Caco-2 (cell line): ENCODE measurements at places on chromosomes 5 and 9. TPM values are rescaled to one million over a fixed set of nuclear protein-coding genes. Genes with fewer than 3 reads are reported as not detected.

- no peaks in the 10 kb centered on the region for H3K4me1 ChIP-seq
- no peaks in the 10 kb centered on the region for H3K27me3 ChIP-seq
- no peak overlapping the region for H3K27ac ChIP-seq
- H3K4me3 ChIP-seq: no peak overlapping the region
- H3K36me3 ChIP-seq: no peaks in the 10 kb centered on the region
- no peak for DNase-seq
Measured at GRCh38 chr5:120304663-120305062, 159.4 kb upstream of the PRR16 start.

- no peaks in the 10 kb centered on the region for H3K36me3 ChIP-seq
- no peaks in the 10 kb centered on the region for H3K4me1 ChIP-seq
- DNase-seq: no peak
- H3K27me3 ChIP-seq: no peaks in the 10 kb centered on the region
- no peak overlapping the region for H3K27ac ChIP-seq
Measured at GRCh38 chr5:8135742-8136141, 266.8 kb downstream of the MTRR start.

Gene CMBL
- 16.5 and 18.4 TPM in 2 replicates for total RNA-seq

Gene ARL14EPL
- total RNA-seq: not detected in 2 replicates

DNA sequence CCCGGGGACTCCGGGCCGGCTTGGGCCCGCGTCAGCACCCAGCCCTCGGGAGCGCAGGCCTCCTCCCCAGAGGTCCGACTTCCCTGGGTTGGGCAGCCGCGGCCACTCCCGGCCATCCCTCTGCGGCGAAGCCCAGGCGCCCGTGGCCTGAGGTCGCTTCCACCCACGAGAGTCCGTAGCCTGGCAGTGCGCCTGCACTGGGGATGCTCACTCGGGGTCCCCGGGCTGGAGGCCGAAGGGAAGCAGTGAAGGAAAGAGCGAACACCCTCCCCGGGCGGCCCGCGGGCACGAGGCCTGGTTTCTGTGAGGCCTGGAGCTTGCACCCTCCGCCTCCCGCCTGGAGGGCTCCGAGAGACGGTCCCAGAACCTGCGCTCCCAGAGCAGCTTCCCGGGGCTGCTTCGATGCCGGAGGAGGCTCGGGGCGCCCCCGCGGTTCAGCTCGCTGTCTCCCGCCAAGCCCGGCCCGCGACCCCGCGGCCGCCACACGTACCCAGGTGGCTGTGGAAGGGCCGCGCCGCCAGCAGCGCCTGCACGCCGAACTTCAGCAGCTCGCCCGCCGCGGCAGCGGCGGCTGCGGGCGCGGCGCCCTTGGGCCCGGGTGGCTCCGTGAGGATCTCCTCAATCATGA is 607 bp downstream of the BARX1 start:
- H3K4me1 ChIP-seq: no peaks in the 10 kb centered on the region
- H3K36me3 ChIP-seq: no peaks in the 10 kb centered on the region
- no peaks in the 10 kb centered on the region for H3K27me3 ChIP-seq

GRCh38 chr5:100842080-100842479 is 61.0 kb downstream of the ST8SIA4 start:
- peaks cover 14% of the 10 kb centered on the region for H3K4me1 ChIP-seq
- no peaks in the 10 kb centered on the region for H3K27me3 ChIP-seq
- H3K27ac ChIP-seq: no peak overlapping the region
- DNase-seq: no peak

- no peaks in the 10 kb centered on the region for H3K27me3 ChIP-seq
- peaks cover 89% of the 10 kb centered on the region for H3K4me1 ChIP-seq
- H3K4me3 ChIP-seq: no peak overlapping the region
- no peak for DNase-seq
- peak overlapping the region; percentile 26 for H3K27ac ChIP-seq
Measured at GRCh38 chr5:142829801-142830220, 59.6 kb downstream of the ARHGAP26 start.

- no peaks in the 10 kb centered on the region for H3K27me3 ChIP-seq
- H3K4me1 ChIP-seq: no peaks in the 10 kb centered on the region
- H3K36me3 ChIP-seq: no peaks in the 10 kb centered on the region
- no peak for DNase-seq
- H3K4me3 ChIP-seq: no peak overlapping the region
Measured at GRCh38 chr5:89260254-89260653, 377.3 kb upstream of the MEF2C start.

GRCh38 chr9:80191108-80191507 is 619.3 kb downstream of the TLE4 start:
- H3K27me3 ChIP-seq: no peaks in the 10 kb centered on the region
- H3K36me3 ChIP-seq: no peaks in the 10 kb centered on the region
- H3K4me1 ChIP-seq: no peaks in the 10 kb centered on the region
- DNase-seq: no peak

DNA sequence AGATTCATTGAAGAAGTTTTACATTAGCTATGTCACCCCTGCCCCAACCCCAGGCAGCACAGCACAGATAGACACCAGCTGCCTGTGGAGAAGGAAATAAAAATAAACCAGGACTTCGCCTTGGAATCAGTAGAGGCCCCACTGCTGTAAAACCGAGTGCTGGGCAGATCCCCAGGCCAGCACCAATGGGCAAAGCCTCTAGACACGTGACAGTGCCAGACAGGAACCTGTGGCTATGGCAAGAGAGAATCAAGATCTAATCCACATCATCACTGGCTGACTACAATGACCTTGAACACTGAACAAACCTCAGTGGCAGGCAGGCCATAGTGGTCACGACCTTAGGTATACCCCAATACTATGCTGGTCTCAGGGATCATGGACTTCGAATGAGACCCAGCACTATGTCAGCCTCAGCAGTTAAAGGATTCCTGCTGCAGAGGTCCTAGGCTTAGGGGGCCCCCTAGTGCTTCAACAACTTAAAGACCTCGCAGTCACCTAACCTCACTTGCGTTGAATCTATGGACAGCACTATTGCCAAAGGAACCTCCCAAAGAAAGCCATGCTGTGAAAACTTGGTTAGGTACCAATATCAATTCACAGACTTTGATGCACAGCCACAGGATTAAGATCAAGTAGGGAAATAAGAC is 2118.6 kb upstream of the C9orf72 start:
- H3K36me3 ChIP-seq: no peaks in the 10 kb centered on the region
- no peaks in the 10 kb centered on the region for H3K4me1 ChIP-seq
- no peak overlapping the region for H3K27ac ChIP-seq
- H3K4me3 ChIP-seq: no peak overlapping the region

Gene SUSD1
- 53.4 and 60.1 TPM in 2 replicates for total RNA-seq

DNA sequence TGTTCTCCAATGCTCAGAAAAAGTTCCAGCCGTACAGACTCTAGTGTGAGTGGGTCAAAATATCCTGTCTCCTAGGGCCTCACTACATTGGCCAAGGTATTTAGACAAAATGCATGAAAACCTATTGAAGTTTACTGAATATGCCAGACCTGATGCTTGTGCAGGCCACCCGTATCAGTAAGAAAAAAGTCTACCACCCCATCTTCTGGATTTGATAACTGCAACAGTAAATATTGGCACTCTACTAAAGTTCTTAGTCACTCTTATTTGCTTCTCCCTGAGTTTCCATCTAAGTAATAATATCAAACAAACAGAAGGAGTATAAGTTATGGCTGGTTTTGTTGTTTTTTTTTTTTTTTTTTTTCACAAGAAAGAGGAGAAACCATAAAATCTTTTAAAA is 627.7 kb upstream of the KLF4 start:
- no peaks in the 10 kb centered on the region for H3K36me3 ChIP-seq
- H3K4me1 ChIP-seq: peaks cover 7% of the 10 kb centered on the region
- DNase-seq: no peak
- H3K27me3 ChIP-seq: no peaks in the 10 kb centered on the region
- H3K4me3 ChIP-seq: no peak overlapping the region

Gene PCSK1
- 0.41 TPM in 1 of 2 replicates, not detected in the other for total RNA-seq

GRCh38 chr5:142311725-142312124 is 13.1 kb downstream of the SPRY4 start:
- H3K27ac ChIP-seq: no peak overlapping the region
- no peak overlapping the region for H3K4me3 ChIP-seq
- peaks cover 9% of the 10 kb centered on the region for H3K4me1 ChIP-seq
- no peak for DNase-seq

DNA sequence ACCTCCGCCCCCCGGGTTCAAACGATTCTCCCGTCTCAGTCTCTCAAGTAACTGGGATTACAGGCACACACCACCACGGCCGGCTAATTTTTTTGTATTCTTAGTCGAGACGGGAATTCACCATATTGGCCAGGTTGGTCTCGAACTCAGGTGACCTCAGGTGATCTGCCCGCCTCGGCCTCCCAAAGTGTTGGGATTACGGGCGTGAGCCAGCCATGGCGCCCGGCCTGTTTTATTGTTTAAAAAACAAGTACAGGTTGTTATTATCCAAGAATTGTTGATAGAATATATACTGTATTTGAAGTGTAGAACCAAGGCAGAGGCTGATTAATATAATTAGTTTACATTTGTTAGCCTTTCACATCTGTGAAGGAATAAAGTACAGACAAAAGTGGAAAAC is 8.9 kb downstream of the PARP8 start:
- DNase-seq: no peak
- no peaks in the 10 kb centered on the region for H3K27me3 ChIP-seq
- H3K4me1 ChIP-seq: no peaks in the 10 kb centered on the region
- H3K27ac ChIP-seq: no peak overlapping the region
- H3K4me3 ChIP-seq: no peak overlapping the region

DNA sequence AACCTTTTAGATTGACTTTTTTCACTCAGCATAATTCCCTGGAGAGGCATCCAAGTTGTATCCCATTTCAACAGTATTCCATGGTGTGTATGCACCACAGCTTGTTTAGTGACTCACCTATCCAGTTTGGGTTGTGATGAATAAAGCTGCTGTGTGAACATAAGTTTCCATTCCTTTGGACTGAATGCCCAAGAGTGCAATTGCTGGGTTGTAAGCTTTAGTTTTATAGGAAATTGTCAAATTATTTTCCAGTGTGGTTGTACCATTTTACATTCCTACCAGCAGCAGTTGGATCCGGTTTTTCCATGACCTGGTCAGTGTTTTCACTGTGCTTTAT is 60.9 kb upstream of the TMED7 start:
- no peak for DNase-seq
- H3K27me3 ChIP-seq: no peaks in the 10 kb centered on the region
- no peak overlapping the region for H3K4me3 ChIP-seq
- H3K27ac ChIP-seq: no peak overlapping the region
- no peaks in the 10 kb centered on the region for H3K36me3 ChIP-seq
